Nucleus accumbens (tissue), 56 donors: ENCODE measurements at places on chromosomes 7 and 10.

DNA sequence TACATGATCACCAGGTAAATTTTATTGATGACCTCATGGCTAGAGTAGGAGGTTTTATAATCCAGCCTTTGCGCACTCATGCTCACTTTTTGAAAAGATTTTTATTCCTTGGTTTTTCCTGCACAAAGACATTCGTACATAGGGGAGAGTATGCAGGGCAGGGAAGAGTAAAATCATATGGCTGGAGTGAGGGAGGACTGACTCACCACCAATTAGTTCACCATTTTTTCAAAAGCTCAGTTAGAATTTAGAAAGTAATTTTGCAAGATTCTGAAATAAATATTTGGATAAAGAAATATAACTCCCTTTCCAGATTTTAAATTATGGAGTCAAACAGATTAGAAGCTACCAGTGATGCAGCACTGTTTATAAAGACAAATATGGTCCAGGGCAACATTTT lies 111.9 kb downstream of the SEMA3D start:
- DNase-seq, result no peak

- no peak for DNase-seq
Measured at GRCh38 chr7:45402480-45403218, 171.5 kb upstream of the ADCY1 start.

- DNase-seq, result no peak
Measured at GRCh38 chr7:112982441-112983063, 104.1 kb downstream of the GPR85 start.

GRCh38 chr7:70696201-70696754 lies 435.7 kb upstream of the GALNT17 start:
- no peak for DNase-seq

- no peak for DNase-seq
Measured at GRCh38 chr10:103562383-103562782, 68.9 kb downstream of the NEURL1 start.

DNA sequence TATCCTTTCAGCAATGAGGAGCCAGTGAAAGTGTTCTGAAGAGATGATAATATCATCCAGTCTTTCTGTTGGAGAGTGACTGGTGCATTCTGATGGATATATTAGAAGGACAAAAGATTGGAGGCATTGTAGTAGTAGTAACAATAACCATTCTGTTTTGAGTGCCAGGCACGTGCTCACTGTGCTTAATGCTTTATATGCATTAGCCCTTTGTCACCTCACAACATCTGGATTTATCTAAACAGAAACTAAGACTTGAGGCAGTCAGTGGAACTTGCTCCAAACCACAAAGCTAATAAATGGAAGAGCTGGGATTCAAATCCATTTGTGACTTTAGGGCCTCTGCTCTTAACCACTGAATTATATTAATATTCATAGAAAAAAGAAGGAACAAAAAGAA lies 84.5 kb upstream of the OIT3 start:
- no peak for DNase-seq

DNA sequence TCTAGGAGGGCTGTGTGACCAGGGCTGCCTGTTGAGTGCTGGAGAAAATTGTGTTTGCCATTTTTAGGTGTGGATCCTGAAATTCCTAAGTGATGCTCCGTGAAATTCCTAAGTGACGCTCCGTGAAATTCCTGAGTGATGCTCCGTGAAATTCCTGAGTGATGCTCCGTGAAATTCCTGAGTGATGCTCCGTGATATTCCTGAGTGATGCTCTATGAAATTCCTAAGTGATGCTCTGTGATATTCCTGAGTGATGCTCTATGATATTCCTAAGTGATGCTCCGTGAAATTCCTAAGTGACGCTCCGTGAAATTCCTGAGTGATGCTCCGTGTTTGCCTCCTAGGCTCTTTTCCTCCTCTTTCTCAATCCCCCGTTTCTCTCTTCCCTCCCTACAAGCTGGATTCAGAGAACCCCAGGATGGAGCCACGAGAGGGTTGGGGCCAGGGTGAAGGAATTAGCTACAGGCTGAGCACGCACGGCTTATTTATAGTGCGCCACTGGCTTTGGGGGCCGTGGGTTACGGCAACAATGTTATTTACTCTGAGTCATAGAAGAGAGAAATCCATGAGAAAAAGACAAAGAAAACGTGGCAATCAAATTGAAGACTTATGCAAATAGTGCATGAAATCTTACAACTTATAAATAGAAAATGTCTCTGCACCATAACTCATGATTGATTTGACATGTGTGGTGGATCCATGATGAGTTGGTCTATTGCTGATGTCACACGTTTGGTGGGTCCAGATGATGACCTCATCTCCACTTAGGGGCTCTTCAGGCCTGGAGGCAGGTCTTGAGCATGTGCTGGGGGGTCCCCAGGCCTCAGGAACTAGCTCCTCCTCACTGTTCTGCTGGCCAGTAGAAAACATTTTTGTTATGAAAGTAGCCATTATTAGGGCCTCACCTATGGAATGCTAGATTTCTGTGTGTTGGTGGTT lies 224.6 kb downstream of the WDR37 start:
- DNase-seq, result no peak

- DNase-seq, result no peak
Measured at GRCh38 chr7:23093546-23093945, 12.0 kb upstream of the KLHL7 start.

- DNase-seq, result no peak
Measured at GRCh38 chr7:155470686-155471638, 13.0 kb downstream of the EN2 start.

GRCh38 chr10:89184638-89185037 lies 22.5 kb downstream of the CH25H start:
- DNase-seq, result no peak

GRCh38 chr7:36275735-36276284 lies 113.9 kb upstream of the ANLN start:
- no peak for DNase-seq

DNA sequence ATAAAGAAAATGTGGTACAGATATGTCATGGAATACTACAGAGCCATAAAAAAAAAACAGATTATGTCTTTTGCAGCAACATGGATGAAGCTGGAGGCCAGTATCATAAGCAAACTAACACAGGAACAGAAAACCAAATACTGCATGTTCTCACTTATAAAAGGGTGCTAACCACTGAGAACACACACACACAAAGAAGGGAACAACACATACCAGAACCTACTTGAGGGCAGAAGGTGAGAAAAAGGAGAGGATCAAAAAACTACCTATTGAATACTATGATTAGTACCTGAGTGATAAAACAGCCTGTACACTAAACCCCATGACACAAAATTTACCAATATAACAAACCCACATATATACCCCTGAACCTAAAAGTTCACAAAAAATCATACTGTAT lies 144.6 kb downstream of the TPK1 start:
- no peak for DNase-seq

GRCh38 chr7:151087245-151088018 lies 1.2 kb downstream of the AGAP3 start:
- peak; percentile 42 for DNase-seq

DNA sequence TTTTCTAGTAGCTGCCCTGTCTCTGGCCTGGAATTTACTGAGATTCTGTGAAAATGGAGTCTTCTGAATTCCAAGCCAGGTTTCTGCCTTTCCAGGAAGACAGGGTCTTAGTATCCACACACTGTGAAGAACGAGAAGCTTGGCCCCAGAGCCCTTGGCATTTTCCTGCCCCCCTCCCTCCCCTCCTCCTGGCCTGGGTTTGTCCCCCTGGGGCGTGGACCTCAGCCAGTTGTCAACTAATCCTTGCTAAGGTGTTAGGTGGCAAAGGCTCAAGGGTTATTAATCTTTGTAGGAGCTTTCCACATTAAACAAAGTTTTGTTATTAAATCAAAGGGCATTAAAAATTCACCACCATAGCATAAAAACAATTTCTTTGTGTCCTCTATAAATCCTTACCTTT lies 329.5 kb downstream of the RNLS start:
- DNase-seq, result no peak
